ENCODE measurements at places on chromosomes 6 and 20. TPM values are rescaled to one million over a fixed set of nuclear protein-coding genes. Genes with fewer than 3 reads are reported as not detected.
A peak's percentile ranks its signal among the peaks of the same experiment; 100 is the strongest.

The MTFR2 gene
- 0.76 TPM for total RNA-seq

DNA sequence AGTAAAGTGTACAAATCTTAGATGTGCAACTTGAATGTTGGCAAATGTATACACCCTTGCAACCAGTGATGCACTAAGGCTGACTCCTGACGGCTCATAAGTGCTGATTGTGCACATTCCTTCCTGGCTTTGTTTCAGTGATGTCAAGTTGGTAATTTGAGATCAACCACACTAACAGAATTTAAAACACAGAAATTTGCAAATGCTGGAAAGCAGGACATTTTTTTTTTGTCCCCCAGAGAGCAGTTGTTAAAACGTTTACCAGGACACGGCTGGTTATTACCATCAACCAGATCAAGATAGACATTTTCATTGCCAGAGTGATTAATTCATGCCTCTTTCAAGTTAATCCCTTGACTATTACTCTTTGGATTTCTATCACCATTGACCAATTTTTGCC lies 735.6 kb downstream of the RFPL4B start:
- peak; percentile 21 for DNase-seq

DNA sequence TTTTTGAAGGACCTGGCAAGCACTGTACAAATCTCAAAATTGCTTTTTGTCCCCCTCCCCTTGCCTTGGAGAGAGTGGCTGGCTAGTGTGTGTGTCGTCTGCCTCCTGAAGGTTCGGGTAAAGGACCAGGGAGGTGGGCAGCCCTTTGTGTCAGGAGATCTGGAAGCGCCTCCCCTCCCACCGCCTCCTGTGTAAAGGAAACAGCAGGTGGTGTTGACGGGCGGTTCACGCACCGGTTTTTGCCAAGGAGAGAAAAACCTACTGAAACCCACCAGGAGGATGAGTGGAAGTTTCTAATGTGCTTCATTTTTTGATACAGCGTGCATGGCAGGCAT lies 1.2 kb downstream of the ENTPD6 start:
- peak; percentile 9 for DNase-seq

The SCUBE3 gene
- 0.76 TPM for total RNA-seq

DNA sequence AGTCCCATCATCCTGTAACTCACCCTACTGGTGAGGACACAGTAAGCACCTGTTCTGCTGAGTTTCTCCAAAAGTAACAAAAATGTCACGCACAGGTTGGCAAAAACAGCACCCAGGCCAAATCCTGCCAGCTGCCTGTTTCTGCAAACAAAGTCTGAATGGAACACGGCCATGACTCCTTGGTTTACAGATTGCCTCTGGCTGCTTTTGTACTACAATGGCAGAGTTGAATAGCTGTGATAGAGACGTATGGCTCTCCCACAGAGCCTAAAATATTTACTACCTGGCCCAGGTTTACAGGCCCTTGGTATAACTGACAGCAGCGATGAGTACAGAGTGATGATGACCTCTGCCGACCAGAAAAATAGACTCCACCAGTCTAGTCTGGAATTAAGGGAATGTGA lies 52.6 kb downstream of the CNKSR3 start:
- no peak for DNase-seq

GRCh38 chr6:51283723-51284355 lies 465.2 kb downstream of the TFAP2B start:
- no peak for DNase-seq

The CDSN gene
- total RNA-seq, result under 0.01 TPM

DNA sequence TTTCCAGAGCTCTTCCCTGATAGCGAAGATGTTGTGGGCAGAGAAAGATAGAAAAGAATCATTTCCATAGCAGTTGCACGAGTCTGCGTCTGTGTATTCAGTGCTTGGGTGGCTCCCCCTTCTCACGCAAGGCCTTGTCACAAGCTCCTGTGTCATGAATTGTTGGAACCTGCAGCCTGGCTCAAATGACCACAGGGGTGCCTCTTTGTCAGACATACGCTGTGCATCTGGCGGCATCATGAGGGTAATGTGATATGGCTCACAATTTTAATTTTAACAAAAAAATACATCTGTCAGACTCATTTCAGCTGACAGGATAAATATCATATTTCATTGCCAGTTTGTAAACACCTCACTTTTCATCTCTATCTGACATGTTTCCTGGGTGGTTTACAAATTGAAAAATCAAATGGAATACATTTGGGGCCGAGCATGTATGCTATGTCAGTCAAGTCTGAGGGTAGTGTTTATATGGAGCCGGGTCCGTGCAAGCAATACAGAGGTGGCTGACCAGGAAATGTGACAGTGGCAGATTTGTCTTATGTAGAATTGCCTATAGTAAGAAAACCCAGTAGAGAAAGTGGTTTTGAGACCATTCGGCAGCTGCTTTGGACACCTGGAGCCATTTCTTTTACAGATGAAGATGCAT lies 90.9 kb downstream of the CAP2 start:
- no peak for DNase-seq

- DNase-seq, result no peak
Measured at GRCh38 chr6:104788400-104788799, 71.3 kb downstream of the HACE1 start.

- DNase-seq, result no peak
Measured at GRCh38 chr6:160428069-160428430, 79.9 kb downstream of the SLC22A3 start.

The MOCS1 gene
- 10.4 TPM for total RNA-seq

GRCh38 chr6:56278171-56278591 lies 30.8 kb upstream of the COL21A1 start:
- no peak for DNase-seq

The PGC gene
- total RNA-seq, result not detected

- peak; percentile 37 for DNase-seq
Measured at GRCh38 chr20:34834459-34834893, 9.0 kb upstream of the NCOA6 start.

The COL11A2 gene
- under 0.01 TPM for total RNA-seq

The IFNGR1 gene
- 56.6 TPM for total RNA-seq

The PTGIS gene
- total RNA-seq, result 0.13 TPM

The GLP1R gene
- total RNA-seq, result not detected

- peak; percentile 98 for DNase-seq
Measured at GRCh38 chr6:32393665-32394420, 13.1 kb downstream of the BTNL2 start.

DNA sequence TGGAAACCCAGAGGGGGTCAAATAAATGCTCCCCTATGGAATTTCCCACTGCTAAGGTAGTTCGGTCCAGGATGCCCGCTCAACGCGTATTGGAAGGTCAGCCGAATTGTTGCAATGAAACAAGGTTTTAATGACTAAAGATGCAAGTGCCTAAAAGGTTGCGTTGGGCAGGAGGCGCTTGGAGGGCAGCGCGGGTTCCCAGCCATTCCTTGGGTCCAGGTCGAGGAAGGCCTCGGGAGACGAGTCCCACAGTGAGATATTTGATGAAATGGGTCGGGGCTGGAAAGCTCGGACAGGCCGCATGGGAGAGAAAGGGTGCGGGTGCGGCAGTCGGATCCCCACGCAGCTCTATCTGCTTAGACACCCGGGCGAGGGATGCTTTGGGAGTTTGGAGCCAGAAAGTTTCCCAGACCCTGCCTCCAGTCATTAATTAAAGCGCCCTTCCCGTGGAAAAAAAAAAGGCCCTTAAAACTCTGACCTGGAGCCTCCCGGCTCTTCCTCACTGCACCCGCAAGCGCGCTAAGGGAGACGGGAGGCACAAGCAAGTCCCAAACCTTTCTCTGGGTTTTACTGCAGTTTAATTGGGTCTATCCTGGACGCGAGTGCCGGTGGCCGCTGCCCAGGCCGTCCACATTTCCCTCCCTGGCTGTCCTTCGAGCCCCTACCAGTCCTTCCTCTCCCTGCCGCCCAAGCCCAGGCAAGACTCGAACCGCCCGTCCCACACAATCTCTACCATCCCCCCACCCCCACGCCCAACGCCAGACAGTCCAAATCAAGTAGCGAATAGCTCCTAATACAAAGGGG lies 24.2 kb downstream of the TFAP2A start:
- DNase-seq, result no peak

GRCh38 chr6:127192911-127193541 lies 73.6 kb upstream of the RNF146 start:
- DNase-seq, result no peak

The RNF5 gene
- 44.4 TPM for total RNA-seq

DNA sequence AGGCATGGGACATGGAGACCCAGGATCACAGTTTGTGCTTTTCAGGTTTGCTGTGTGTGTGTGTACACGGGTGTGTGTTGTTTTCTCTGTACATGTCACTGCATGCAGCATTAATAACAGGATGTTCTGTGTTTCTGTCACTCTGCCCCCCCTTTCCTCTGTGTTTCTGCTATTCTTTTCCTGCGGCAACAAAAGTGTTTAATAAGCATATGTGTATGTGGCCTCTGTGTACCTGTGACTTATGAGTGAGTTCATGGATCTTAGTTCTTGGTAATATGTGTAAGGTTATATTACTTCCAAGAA lies 9.8 kb downstream of the SYNGAP1 start:
- no peak for DNase-seq

The TRERF1 gene
- not detected for total RNA-seq

DNA sequence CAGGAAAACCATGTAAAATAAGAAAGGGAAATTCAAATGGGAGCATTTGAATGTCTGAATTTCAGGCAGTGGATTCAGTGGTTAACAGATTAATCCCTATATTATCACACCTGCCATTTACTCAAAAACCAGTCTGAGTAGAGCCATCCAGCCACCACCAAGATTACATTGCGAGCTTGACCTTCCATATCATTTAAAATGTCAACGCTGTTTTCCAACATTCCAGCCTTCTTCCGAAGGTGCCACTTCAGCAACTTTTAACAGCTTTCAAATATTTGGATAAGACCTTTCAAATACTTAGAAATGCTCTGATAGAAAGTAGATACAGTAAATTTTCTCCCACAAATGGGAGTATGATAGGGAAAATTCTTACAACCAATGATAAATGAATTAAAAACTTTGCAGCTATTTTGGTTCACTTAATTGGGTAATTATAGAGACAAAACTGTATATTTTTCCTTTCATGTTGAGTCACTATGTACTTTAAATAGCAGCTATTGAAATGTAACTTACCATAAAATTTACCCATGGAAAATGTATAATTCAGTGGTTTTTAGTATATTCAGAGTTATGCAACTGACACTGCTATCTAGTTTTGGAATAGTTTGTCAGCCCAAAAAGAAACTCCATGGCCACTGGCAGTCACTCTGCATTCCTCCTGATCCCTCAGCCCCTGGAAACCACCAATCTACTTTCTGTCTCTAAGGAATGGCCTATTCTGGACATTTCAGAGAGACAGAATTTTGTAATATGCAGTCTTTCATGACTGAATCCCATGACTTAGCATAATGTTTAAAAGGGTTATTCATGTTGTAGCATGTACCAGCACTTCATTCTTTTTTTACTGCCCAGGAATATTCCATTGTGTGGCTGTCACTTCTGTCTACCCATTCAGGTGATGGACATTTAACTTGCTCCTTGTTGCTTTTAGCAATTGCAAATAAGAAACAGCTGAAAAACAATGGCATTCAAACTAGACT lies 21.5 kb downstream of the EZR start:
- DNase-seq, result no peak

The COL20A1 gene
- not detected for total RNA-seq

GRCh38 chr6:996271-996852 lies 303.4 kb upstream of the EXOC2 start:
- DNase-seq, result no peak

GRCh38 chr6:34955442-34955841 lies 66.4 kb downstream of the ANKS1A start:
- DNase-seq, result peak; percentile 76

DNA sequence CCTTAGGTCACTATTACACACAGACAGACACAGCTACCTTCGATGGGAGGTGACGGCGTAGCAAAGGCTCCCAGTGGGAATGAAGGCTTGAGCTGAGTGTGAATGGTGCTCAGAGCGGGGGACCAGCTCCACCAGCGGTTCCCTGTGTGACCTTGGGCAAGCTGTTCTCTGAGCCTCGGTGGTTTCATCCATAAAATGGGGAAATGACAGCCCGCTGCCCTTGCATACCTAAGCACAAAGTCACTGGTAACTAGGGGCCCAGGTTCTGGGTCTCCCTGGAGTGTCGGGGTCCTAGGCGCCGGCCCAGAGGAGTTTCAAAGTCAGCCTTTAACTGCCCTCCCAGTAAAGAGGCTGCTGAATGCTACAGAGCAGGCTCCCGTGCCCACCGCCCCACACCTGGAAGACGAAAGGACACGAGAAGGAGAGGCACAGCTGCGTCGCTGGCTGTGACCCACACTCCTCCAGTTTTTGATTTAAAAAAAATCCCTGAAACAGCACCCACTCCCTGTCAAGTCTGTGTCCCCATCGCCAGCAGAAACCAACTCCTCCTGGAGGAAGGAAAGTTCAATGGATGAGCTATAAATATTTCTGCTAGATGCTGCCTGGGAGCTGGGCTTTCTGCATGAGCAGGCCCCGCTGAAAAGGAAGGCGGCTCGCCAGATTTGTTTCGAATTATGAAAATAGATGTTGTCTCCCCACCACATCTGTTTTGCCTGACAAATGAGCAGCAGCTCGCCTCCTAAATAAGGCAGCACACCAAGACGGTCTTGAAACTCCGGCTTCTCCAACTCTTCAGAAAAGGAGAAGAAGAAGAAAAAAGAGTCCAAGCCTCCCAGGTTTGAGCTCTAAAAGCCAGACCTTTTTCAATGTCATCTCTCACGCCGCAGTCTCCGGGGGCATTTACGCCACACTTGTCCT lies 27.4 kb downstream of the PMEPA1 start:
- no peak for DNase-seq

The TTLL9 gene
- total RNA-seq, result not detected

GRCh38 chr6:158072083-158072721 lies 90.5 kb downstream of the SYNJ2 start:
- DNase-seq, result peak; percentile 79

GRCh38 chr6:51289041-51289440 lies 470.4 kb downstream of the TFAP2B start:
- DNase-seq, result no peak

The SYCP2L gene
- total RNA-seq, result not detected

DNA sequence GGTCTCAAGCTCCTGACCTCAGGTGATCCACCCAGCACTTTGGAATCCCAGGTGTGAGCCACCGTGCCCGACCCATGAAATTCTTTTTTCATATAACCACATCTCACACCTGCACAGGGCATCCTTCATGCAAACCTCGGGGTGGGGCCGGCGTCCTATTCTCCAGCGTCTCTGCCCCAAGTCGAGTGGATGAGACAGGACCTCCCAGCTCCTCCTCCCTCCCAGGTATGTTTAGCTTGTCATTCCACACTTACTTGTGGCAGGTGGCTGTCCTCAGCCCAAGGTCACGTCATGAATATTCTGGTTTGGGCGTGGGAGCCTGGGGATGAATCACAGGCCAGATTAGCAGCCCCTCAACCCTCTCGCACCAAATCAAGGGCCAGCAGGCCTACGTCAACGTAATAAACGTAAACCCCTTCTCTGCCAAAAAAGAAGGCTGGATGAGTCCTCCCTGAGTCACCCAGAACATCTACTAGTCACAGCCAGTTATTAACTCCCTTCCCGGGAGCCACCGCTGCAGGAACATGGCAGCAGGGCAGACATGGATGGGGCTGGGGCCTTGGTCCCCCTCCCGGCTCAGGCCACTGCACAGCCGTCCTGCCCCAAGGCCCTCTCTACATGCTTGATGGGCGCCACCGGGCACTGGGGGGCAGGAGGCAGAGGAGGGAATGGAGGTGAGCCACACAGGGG lies 91.7 kb downstream of the YTHDF1 start:
- DNase-seq, result no peak

GRCh38 chr6:79861023-79861422 lies 86.3 kb downstream of the ELOVL4 start:
- no peak for DNase-seq

The MYMX gene
- 0.13 TPM for total RNA-seq
